ENCODE measurements at places on chromosomes 2 and 18. TPM values are rescaled to one million over a fixed set of nuclear protein-coding genes. Genes with fewer than 3 reads are reported as not detected.

- no peak for DNase-seq
Measured at GRCh38 chr2:45293182-45293581, 283.9 kb upstream of the SIX2 start.

GRCh38 chr2:48717846-48718245, 37.7 kb downstream of the LHCGR start:
- DNase-seq = no peak

DNA sequence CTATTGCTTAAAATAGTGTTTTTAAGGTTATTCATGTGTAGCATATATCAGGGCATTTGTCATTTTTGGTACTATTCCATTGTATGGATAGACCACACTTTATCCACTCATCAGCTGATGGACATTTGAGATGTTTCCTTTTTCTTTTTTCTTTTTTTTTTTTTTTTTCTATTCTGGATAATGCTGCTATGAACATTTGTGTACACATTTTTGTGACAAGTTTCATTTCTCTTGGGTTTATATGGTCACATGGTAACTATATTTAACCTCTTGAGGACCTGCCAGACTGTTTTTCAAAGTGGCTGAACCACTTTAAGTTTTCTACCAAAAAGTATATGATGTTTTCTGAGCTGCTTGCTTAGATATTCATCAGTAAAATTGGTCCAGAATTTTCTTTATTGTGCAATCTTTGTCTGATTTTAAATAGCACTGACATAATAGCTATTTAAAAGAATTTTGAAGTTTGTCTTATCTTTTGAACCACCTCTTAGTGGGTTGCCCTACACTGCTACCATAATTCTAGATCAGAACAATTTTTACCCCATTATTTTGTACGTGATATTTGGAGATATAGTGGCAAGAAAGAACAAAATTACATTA, 219.4 kb upstream of the SIX3 start:
- DNase-seq = no peak

DNA sequence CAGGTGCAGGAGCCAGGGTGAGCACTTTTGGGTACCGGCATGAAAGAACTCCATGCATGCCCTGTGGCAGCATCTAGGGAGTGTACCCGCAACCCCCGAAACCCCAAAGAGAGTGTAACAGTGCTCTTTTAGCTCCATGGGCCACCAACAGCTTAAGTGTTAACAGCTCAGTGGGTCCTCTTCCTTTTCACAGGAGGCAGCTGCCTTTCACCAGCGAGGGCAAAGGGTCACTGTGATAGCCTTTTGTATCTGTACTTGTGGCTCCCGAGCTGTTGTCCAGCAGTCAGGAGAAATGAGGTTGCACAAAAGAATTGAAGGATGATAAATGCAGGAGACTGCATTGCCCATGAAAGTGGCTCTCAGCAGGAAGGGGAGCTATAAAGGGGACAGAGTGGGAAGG, 1166.3 kb upstream of the ACVR2A start:
- no peak for DNase-seq

- no peak for DNase-seq
Measured at GRCh38 chr2:71472019-71472418, 18.7 kb downstream of the DYSF start.

DNA sequence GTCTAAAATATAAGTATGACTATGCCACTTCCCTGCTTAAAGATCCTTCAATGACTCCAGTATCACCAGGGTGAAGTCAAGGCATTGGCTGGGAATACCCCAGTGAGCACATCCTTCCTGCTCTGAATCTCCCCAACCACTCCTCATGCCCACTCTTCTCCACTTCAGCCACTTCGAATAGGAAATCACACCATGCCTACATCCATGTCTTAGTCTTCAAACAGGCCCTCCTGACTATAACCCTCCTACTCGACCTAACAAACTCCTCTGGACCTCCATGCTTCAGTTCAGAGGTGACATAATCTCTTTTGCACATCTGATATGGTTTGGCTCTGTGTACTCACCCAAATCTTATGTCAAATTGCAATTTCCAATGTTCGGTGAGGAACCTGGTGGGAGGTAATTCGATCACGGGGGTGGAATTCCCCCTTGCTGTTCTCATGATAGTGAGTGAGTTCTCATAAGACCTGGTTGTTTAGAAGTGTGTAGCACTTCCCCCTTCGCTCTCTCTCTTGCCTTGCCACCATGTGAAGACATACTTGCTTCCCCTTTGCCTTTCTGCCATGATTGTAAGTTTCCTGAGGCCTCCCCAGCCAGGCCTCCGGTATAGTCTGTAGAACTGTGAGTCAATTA, 87.8 kb upstream of the TFCP2L1 start:
- no peak for DNase-seq

GRCh38 chr2:36277146-36277808, 78.3 kb upstream of the CRIM1 start:
- no peak for DNase-seq

DNA sequence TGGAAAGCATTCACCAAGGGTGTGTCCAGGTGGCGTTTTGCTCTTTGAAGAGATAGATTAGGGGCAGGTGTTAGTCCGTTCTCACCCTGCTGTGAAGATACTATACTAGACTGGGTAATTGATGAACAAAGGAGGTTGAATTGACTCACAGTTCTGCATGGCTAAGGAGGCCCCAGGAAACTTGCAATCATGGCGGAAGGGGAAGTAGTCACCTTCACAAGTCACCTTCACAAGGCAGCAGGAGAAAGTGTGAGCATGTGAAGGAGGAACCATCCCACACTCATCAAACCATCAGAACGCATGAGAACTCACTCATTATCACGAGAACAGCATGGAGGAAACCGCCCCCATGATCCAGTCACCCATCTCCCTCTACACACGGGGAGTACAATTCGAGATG, 135.7 kb upstream of the NFATC1 start:
- no peak for DNase-seq

DNA sequence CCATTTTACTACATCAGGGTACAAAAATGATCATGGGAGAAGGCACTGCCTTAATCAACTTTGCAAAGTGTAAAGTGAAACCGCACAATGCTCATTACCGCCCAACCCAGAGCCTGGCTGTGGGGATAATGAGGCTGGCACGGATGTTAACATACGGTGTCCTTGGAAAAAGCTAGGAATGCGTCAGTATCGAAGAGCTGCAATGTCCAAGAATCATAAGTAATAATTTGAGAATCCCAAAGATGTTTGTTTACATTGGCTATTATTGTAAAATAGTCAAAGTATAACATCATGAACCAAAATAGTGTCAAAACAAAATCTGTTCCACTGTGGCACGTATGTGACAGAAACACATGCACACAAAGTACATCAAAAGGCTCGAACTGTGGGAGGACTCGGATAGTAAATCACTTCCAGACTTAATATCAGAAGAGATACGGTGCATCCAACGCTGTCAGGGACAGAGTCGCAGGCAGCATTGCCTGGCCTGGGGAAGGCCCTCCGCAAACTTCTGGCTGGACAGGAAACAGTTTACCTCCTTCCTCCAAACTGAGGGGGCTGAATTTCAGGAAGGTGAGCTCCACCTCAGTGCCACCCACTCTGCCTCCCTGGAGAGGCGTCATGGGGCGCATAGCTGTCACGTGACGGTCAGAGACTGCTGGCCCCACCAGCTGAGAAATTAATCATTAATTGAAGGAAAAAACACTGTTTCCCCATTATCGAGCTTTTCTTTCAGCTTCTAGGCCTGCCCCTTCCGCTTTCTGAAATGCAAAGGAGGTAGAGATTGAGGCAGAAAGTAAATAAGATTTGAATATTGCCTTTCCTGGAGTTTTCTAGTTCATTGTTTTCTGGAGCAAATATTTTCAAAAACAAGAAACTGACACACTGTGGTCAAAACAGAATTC, 1.8 kb upstream of the ID2 start:
- DNase-seq = peak; percentile 84

DNA sequence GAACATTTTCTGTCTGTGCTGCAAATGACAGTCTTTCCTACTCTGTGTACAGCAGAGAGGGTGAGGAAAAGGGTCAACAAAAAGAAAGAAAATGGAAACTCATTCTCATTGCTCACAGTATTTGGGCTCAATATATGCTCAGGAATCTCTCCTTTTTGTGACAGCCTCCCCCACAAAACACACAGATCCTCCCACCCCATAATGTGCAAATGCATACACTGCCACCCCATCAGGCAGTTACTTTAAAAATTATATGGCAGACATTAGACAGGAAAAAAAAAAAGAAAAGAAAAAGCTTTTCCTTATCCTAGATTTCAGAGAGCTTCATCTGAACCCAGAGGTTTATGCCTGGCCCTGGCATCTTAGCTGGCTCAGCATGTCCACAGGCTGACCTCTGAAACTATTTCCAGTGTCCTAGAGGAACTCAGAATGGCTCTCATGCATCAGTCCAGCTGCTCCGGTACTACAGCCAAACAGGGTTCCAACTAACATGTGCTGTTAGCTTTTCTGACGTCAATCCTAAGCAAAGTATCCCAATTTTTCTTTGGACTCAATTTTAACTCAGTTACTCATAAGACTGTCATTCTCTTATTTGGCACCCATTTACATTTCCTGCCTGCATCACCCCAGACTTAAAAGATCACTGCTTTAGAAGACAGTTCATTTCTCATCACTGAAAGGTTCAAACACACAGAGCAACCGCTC, 105.9 kb downstream of the RBMS1 start:
- no peak for DNase-seq

FAM237A gene
- total RNA-seq = 1.9 TPM

MLPH gene
- 15.7 TPM for total RNA-seq

IL37 gene
- total RNA-seq = not detected

Data from cardiac septum (tissue), 1 donor.